ENCODE measurements at places on chromosomes 13 and 19.

DNA sequence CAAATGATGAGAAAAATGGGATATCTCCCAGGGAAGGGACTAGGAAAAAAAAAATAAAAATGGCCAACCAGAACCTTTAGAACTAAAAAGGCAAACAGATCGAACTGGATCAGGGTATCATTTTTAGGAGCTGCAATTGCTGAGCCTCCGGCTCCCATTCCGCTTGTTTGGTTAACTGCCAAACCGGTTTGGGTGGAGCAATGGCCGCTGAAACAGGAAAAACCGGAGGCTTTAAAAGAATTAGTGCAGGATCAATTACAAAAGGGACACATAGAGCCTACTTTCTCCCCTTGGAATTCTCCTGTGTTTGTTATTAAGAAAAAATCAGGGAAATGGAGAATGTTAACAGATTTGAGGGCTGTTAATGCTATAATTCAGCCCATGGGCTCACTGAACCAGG lies 12.7 kb upstream of the ZNF443 start:
- no peak for DNase-seq

- DNase-seq = no peak
Measured at GRCh38 chr19:2261438-2262172, 5.4 kb upstream of the JSRP1 start.

DNA sequence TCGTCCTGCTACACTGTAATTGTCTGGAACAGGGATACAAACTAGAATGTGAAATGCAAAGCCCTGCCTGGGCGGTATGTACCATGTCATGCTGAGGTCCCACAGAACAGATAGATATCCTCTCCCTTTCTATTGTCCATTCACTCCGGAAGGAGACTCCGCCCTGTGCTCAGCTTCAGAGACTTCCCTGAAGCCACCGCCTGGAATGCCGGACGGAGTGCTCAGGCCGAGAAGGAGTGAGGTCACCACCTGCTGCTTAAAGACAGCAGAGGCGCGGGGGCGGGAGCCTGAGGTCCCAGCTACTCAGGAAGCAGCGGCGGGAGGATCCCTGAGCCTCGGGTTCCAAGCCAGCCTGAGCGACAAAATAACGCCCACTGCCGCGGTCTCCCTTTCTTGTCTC lies 890 bp upstream of the ZNF611 start:
- DNase-seq = peak; percentile 71

DNA sequence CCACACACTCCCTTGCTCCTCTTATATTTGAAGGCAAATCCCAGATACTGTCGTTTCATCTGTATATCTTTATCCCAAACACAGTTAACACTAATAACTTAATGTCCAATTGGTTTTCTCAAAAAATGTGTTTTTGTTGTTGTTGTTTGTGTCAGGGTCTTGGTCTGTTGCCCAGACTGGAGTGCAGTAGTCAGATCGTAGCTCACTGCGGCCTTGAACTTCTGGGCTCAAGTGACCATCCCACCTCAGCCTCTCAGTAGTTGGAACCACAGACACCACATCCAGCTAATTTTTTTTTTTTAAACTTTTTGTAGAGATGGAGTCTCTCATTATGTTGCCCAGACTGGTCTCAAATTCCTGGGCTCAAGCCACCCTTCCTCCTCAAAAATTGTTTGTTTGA lies 137.7 kb downstream of the PDS5B start:
- no peak for DNase-seq

DNA sequence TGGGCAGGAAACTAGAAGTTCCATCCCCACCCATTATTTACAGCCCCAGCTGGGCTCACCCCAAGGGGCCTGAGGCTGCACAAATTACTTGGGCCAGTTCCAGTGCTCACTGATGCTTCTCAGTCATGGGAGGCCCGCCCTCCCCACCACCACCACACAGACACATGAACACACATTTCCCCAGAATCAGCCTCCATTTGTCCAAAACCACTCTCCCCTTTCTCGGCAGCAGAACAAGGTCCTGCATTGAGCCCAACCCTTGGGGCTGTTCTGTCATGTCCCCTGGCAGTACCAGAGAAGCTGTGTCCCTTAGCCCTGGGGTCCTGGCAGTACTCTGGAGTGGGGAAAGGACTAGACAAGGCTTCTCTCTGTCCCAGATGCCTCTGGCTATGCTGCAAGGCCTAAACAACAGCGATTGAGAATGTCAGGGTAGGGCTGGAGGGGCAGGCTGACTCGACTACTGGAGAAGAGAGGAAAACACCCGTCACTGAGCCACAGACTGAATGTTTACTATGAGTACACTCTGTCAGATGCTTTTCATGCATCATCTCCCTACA lies 21.8 kb downstream of the SAMD4B start:
- DNase-seq = no peak

GRCh38 chr19:43316591-43317319 lies 36.7 kb upstream of the CD177 start:
- DNase-seq = no peak

DNA sequence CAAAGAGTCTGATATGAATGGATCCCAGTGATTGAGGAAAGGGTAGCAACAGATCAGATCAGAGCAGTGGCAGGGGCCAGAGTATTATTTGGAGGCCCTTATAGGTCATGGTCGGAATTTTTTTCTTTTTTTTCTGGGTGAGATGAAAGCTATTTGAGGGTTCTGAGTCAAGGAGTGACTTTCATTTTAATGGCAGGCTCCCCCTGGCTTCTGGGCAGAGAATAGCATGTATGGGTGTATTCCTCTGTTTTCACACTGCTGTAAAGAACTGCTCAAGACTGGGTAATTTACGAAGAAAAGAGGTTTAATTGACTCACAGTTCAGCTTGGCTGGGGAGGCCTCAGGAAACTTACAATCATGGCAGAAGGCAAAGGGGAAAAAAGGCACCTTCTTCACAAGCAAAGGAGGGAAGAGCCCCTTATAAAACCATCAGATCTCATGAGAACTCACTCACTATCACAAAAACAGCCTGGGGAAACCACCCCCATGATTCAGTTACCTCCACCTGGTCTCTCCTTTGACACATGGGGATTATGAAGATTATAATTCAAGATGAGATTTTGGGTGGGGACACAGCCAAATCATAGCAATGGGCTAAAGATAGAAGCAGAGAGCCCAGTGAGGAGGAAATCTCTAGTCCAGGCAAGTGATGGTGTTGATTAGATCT lies 3.0 kb upstream of the SLC6A16 start:
- DNase-seq = no peak

DNA sequence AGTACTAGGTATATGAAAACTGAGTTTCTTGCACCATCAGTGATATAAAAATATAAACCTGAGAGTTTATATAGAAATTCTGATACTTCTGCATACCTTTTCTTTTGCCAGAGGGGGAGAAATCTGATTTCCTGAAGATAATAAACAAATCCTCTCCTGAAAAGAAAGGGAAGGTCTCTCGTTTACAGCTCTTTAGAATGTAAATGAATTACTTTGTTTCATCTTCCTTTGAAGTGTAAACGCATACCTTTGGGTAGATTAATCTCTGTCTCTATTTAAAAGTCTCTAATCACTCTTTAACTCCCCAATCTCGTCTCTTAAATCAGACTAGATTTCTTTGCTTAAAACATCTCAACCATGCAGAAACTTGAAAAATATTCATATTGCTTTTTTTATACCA lies 1092.9 kb downstream of the SLITRK5 start:
- no peak for DNase-seq
